ENCODE measurements at places on chromosomes 1 and 21.

GRCh38 chr1:175731581-175731980 lies 11.8 kb downstream of the TNR start:
- DNase-seq = no peak

- DNase-seq = no peak
Measured at GRCh38 chr1:209768354-209768774, 12.5 kb downstream of the TRAF3IP3 start.

- no peak for DNase-seq
Measured at GRCh38 chr1:177282976-177283375, 112.2 kb downstream of the BRINP2 start.

GRCh38 chr1:201693890-201694607 lies 134.9 kb upstream of the IPO9 start:
- no peak for DNase-seq

DNA sequence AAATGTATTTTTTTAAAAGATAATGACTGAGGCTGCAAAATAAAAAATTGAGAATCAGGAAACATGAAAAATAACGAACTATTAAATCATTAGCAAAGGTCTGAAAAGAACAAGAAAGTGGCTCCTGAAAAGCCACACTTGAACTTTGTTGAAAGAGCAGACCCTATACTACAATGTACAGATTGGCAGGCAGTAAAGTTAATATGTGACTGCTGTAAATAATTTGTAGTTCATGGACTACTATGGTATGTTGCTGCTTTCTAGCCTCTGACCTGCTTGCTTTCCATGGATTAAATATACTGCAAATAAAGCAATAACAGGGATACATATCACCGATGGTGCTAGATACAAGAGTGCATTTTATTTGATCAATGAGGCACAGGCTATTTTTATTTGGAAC lies 18.6 kb downstream of the NR5A2 start:
- no peak for DNase-seq

DNA sequence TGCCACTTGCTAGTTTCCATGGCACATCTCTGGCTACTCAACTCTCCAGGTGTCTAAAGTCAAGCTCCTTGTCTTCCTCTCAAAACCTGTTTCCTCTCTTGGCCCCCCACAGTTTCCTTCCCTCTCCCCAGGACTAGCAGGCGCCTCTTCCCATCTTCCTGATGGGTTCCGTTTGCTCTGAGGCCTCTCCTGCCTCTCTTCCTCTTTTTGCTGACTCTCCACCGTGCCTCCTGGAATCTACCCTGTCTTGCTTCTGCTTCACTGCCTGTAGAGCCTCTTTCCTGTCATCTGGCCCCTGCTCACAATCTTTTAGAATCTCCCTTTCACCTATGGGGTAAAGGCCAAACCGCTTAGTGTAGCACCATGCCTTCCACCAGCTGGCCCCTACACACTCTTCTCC lies 21.8 kb upstream of the LHX4 start:
- DNase-seq = no peak

GRCh38 chr21:35071347-35071746 lies 22.2 kb upstream of the RUNX1 start:
- DNase-seq = no peak

- DNase-seq = no peak
Measured at GRCh38 chr1:96080925-96081324, 640.7 kb upstream of the PTBP2 start.

DNA sequence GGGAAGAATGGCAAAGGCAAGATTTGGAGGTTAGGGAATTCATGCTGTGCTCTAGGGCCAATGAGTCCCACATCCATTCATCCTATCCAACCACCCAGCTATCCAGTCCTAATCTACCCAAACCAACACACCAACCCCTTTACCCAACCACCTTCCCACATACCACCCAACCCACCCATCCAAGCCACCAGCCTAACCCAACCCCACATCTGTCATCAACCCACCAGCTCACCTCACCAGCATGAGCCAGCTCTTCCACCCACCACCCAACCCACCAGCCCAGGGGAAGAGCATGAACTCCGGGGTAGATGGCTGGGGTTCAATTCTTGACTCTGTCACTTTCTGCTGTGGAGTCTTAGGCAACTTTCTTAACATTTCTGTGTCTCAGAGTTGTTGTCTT lies 35.9 kb upstream of the DISP3 start:
- no peak for DNase-seq

GRCh38 chr1:156390469-156391365 lies 21.7 kb downstream of the RHBG start:
- no peak for DNase-seq

GRCh38 chr1:183776731-183777130 lies 28.2 kb upstream of the RGL1 start:
- no peak for DNase-seq

DNA sequence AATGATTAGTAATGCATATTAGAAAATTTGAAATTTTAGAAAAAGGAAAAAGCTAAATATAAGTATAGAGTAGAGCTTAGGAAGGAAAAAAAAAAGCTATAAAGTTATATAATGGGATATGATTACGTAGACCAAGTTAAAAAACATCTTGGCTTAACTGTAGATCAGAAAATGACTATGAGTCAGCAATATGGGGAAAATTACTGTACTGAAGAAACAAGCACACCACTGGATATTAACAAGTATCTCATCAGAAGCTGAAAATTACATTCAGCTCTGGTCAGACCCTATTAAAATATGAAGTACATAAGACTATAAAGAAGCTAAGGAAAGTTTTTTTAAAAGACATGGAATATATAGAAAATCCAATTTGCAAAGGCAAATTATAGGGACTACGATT lies 19.5 kb downstream of the DNAJC8 start:
- DNase-seq = no peak

DNA sequence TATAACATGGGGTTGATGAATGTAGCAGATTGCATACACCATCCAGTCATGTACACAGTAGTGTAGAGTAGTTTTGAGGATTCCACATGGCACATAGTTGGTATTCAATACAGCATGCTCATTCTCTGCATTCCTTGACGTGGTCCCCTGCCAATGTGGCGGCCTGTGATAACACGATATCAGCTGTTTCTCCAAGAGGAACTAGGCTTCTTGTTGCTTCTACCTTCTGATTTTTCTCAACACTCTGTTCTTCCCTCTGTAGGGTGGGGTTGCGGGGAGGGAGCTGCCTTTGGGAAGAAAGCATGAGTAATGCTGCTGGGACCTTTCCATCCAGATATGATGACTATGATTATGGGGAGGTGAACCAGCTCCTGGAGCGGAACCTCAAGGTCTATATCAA lies 19.4 kb downstream of the SESN2 start:
- no peak for DNase-seq

- no peak for DNase-seq
Measured at GRCh38 chr1:115539061-115539460, 102.7 kb upstream of the VANGL1 start.

GRCh38 chr1:243286409-243287122 lies 30.7 kb downstream of the SDCCAG8 start:
- no peak for DNase-seq

DNA sequence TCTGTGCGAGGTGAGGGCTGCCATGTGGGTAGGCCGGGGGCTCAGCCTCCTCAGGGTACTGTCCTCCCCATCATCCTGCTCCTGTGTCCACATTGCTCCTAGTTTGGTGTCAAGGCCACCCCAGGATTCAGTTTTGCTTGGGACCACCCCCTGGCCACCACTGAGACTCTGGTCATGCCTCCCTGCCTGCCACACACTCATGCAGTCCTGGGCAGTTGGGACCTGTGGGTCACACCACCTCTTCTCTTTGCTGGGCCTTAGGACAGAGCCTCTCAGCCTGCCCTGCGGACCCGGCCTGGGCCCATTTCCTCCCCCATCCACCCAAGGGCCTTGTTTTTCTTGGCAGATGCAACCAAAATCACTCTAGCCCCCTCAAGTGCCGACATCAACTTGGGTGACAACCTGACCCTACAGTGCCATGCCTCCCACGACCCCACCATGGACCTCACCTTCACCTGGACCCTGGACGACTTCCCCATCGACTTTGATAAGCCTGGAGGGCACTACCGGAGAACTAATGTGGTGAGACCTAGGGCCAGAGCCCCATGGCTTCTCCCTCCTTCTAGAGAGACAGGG lies 19.4 kb downstream of the TMEM81 start:
- DNase-seq = no peak

DNA sequence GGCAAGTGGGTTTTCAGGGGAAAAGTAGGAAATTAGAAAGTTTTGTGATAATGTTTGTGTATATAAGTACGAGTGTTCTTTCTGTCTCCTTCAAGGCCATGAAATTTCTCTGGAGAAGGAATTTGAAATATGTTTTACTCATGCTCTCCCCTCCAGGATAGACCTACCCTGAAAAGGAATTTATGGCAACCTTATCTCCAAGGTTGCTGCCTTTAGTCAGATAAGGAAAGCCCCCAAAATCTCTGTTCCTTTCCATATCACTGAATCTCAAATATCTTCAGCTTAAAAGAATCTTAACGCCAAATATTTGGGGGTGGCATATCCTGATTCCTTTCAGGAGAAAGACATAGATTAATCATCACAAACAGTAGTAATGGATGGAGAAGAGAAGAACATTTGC lies 499 bp upstream of the C4BPB start:
- no peak for DNase-seq

- DNase-seq = no peak
Measured at GRCh38 chr1:172211221-172211620, 209.3 kb upstream of the C1orf105 start.

DNA sequence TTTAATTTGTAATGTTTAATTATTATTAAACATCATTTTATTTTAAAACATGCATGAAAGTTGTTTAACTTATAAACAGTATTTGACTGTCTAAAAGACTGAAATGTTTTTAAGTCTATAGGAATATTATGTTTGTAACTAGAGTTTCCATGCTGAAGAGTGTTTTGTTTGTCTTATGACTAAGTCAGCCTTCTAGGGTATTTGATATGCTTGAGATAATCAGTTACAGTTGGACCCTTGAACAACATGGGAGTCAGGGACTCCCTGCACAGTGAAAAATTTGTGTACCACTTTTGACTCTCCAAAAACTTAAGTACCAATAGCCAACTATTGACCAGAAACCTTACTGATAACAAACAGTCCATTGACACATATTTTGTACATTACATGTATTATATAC lies 45.5 kb upstream of the KANK4 start:
- no peak for DNase-seq

- no peak for DNase-seq
Measured at GRCh38 chr21:45574081-45574501, 31.9 kb upstream of the SLC19A1 start.

- DNase-seq = peak; percentile 47
Measured at GRCh38 chr1:60388092-60388987, 314.8 kb upstream of the C1orf87 start.

DNA sequence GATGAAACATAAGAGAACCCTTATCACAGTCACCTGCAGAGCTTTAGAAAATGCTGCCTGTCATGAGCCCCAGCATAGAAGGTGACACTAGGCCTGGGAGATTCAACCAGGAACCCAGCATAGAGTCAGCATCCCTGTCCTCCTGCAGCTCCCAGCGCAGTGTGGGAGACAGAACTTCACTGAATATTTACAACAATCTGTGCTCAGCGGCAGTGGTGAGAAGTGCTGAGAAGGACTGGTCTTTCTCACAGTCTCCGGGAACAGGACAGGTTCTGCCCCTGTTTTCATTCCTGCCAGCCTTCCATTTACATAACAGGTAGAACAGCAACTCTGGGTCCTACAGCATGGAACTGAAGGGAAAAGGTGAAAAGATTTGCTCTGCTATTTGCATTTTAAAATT lies 83.5 kb upstream of the GADD45A start:
- no peak for DNase-seq

DNA sequence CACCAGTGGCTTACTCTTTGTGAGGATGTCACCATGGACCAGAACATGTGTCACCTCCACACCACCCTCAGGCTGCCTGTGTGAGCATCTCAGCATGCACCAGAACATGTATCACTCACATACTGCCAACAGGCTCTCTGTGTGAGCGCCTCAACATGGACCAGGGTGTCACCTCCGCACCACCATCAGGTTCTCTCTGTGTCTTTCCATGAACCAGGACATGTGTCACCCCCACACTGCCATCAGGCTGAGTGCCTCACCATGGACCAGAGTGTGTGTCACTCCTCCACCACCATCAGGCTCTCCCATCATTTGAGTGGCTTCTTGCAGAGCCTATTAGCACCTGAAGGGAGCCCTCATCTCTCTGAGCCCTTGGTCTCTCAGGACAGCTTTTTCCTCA lies 125.2 kb downstream of the ZNF648 start:
- no peak for DNase-seq

DNA sequence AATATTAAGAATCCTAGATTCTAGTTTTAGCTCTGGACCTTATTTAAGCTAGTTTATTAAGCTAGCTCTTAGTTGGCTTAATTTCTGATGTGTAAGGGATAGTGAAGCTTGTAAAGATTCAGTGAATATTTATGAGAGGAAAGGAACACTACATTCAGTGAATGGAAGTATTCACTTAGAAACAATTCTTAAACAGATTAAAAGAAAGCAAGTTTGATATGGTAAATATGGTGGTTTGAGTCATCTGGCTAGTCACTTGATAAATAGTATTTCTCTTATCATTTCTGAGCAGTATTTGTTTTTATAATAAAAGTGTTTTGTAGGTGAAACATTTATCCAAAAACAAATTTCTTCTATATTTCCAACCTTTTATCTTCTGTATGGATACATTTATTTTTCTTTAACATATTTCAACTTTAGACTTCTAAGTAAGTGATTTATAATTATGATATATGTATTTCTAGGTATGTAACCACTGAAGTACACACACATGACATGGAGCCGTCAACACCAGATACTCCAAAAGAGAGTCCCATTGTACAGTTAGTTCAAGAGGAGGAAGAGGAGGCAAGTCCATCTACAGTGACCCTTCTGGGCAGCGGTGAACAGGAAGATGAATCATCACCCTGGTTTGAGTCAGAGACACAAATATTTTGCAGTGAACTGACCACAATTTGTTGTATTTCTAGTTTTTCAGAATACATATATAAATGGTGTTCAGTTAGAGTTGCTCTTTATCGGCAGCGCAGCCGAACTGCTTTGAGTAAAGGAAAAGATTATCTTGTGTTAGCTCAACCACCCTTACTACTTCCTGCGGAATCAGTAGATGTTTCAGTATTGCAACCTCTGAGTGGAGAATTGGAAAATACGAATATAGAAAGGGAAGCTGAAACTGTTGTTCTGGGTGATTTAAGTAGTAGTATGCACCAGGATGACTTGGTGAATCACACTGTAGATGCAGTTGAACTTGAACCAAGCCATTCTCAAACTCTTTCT lies 55.6 kb downstream of the SUCO start:
- no peak for DNase-seq

Measured in NCI-H774 (cell line).